ENCODE measurements at places on chromosomes 16 and 17.

DNA sequence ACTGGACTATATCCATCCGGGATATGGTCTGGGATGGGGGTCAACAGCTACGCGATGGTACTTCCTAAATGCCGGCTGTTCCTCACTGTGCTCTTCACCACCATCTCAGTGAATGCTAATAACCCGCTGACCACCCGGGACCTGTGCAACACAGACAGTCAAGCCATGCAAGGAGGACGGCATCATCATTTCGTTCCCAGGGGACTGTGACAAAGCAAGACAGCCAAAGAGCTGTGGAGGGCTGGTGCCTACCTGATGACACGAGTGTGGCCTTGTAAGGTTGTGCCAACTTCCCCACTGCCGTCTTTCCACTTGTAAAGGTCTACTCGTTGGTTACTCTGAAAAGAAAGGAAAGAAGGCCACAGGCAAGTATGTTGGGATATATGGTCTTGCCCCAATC lies 33.7 kb downstream of the WDR59 start:
- DNase-seq, result no peak

DNA sequence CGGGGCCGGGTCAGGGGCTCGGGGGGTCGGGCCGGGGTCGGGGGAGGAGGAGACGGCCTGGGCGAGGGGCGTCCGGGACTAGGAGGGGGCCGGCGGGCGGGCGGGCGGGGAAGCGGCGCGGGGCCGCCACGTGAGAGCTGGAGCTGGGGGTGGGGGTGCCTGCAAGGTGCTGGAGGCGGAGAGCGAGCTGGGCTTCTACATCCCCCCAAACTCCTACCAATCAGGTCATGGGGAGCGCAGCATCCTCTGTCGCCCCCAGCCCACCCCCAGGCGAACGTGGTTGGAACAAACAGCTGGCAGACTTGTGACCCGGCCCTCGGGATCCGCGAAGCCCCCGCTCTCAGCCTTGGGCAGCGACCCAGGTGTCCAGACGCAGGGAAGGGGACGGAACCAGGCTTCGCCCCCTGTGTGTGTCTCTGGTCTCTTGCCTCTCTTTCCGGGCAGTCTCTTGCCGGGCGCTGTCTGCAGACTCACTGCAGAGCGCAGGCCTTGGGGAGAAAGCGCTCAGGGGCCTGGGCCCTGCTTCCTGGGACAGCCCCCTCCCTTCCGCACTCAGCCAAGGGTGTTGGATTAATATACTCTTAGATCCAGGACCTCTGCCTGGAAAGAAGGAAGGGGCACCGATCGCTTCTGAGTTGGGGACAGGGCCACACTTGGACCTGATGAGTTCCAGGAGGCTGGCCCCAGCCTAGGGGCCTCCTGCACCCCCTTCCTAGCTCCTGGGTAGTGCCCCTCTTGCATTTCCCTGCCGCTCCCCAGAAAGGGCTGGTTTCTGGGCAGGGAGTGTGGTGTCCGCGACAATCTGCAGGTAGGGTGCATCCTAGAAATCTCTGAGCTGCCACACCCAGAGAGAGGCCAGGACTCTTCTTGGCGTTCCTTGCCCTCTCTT lies 722 bp downstream of the RASL10B start:
- no peak for DNase-seq

- DNase-seq, result no peak
Observed at GRCh38 chr17:35171834-35172233, 22.4 kb downstream of the SLC35G3 start.

- DNase-seq, result no peak
Observed at GRCh38 chr16:64206862-64207261, 915.0 kb downstream of the CDH11 start.

GRCh38 chr17:82334204-82334621 lies 647 bp upstream of the SECTM1 start:
- DNase-seq, result no peak

DNA sequence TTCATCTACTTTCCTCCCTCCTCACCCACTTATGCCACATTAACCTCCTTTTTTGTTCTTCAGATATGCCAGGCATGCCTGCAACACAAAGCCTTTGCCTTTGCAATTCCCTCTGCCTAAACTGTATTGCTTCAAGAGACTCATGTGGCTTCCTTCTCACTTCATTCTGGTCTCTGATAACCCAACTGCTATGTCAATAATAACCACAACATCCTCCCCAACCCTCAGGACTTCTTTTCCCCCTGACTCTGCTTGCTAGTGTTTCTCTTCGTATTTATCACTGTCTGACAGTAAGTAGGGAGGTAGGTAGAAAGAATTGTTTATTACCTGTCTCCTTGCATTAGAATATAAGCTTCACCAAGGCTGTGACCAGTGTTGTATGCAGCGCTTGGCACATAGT lies 22.4 kb downstream of the RBL2 start:
- DNase-seq, result peak; percentile 12

DNA sequence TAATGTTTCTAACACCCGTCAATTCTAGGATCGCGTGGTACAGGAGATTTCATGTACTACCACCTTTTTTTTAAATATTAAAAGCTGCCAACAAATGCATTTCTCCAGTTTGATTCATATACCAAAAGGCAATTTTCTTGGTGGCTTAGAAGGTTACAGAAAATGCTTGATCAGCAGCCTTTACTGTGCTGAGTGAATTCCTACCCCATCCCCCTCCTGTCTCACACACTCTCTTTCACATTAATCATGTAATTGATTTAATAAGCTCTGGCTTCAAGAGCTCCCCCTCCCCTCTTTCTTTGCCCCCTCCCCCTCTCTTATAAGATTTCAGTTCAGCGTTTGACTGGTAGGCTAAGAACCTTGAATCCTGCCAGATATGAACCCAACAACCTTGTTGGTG lies 110.5 kb downstream of the RBFOX1 start:
- DNase-seq, result no peak

DNA sequence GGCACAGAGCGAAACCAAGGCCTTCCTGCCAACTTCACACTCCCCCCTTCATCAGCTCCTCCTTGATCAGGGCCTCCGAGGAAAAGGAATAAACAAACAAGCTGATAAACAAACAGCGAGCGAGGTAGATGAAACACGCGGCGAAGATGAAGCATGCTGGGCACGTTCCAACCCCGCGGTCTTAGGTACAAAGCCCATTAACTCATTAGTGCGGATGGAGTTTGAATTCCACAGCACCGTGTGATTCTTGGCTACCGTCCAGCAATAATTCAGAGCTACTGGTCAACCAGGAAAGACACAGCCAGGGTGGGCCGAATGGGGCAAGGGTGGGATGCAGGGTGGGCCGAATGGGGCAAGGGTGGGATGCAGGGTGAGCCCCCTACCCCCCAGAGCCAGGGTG lies 67.3 kb downstream of the RBFOX3 start:
- no peak for DNase-seq

DNA sequence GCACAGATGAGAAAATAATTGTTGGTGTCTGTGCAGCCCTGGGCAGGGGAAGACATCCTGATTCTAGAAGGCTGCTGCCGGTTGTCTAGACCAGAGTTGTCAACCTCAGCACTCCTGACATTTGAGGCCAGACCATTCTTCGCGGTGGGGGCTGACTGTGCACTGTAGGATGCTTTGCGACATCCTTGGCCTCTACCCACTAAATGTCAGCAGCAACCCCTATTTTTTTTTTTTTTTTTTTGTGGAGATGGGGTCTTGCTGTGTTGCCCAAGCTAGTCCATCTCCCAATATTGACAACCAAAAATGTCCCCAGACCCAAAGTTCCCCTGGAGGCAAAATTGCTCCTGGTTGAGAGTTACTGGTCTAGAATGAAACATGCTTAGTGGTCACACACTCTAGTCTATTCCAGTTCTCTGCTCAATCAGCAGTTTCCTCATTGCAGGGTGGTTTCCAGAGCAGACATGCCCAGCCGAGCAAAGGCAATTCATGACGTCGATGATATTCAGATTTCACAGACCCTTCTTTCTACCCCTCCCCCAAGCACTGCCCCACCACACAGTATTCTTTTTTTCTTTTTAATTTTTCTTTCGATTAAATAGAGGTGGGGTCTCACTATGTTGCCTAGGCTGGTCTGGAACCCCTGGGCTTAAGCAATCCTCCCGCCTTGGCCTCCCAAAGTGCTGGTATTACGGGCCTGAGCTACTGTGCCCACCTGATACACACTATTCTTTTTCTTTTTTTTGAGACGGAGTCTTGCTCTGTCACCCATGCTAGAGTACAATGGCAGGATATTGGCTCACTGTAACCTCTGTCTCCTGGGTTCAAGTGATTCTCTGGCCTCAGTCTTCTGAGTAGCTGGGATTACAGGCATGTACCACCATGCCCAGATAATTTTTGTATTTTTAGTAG lies 9.0 kb downstream of the C17orf99 start:
- no peak for DNase-seq

DNA sequence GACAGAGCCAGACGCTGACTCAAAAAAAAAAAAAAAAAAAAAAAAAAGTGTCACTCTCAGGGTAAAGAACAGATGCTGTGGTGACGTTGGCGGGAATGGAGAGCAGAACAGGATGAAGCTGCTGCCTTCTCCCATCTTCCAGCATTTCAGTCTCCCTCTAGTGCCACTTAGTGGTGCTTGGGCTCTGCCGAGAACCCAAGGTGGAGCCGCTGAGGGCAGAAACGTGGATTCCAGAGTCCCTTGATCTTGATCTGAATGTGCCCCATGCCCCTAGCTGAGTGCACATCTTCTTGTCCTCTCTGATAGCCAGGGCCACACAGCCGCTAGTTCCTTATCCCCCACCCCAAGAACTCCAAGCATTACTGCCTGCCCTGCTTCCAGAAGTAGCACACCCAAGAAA lies 43.2 kb upstream of the FA2H start:
- DNase-seq, result no peak

GRCh38 chr16:12588510-12588909 lies 215.2 kb downstream of the CPPED1 start:
- no peak for DNase-seq

DNA sequence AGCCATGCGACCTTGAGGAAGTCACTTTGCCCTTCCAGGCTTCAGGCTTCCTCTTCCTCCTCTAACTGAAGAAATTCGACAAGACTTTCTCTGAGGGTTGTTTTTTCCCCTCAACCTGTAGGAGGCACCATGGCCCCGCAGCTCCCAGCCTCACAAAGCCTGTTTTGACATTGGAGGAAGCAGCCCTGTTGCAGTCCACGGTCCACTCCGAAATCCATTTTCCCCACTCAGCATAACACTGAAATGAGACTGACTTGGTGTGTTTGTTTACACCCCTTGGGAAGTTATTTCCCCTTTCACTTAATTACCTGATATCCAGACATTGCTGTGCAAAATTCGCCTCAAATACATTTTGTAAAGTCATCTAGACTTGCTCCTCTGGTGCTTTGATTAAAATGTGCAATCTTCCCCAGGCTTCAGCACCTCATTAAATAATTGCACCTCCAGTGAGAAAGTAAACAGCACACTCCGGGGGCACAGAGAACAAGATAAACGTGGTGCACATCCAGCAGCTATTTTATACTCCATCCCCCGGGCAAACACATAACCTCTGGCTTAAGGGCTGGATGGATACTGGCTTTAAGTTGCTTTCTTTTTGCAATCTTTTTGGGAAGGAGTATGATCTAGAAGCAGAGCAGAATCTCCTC lies 41.4 kb upstream of the PIRT start:
- DNase-seq, result no peak

- DNase-seq, result no peak
Observed at GRCh38 chr17:34366010-34366409, 3.0 kb upstream of the CCL1 start.

DNA sequence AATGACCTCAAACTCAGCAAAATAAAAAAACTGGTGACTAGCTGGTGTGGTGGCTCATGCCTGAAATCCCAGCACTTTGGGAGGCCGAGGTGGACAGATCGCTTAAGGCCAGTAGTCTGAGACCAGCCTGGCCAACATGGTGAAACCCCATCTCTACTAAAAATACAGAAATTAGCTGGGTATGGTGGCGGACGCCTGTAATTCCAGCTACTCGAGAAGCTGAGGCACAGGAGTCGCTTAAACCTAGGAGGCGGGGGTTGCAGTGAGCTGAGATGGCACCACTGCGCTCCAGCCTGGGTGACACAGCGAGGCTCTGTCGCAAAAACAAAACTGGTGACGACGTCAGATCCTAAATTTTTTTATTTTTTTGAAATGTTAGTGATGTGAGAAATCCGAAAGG lies 82.6 kb upstream of the TOB1 start:
- no peak for DNase-seq

DNA sequence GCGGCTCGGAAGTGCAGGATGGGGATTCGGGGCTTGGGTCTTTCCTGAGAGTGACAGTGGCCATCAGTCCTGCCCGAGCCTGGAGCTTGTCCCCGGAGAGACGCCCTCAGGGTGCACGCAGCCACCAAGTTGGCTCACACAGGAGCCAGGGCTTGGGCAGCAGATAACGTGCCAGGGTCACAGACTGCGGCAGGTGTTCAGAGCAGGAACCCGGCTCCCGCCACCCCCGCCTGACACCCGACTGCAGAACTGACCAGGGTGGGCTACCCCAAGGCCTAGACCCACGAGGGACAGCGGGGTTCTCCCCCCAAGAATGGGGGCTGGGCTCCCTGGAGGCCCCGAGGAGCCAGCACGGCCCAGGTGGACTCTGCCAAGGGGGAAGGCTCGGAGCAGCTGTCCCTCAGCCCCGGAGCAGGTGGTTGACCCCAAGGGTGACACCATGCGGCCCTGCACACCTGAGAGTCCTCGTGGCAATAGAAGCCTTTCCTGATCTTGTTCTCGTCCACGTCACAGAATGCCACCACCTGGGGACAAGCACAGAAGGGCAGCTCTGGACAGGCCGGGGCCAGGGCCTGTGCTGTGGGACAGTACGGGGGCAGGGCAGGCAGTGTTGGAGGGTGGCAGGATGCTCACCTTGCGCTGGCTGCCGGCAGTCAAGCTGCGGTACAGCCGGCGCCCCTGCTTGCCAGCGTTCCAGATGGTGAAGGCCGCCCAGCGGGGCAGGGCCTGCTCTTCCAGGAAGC lies 117.1 kb upstream of the ZNF750 start:
- no peak for DNase-seq

GRCh38 chr16:62135446-62135845 lies 99.2 kb upstream of the CDH8 start:
- DNase-seq, result no peak

DNA sequence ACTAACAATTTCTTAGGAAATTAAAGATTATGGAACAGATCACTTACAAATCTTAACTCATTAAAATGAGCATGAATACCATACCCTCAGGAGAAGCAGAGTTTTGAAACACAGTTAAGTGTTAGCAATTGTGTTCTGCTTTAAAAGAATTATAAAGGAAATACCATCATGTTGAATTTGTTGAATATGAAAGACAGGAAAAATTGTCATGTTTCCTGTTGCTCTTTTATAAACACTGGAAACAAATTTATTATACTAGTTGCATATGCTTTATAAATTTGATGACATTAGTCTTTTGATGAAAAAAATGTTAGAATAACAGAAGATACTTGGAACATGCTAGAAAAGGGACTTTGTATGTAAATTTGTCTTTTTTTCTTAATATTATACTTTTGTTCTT lies 59.7 kb downstream of the VMP1 start:
- no peak for DNase-seq

- DNase-seq, result no peak
Observed at GRCh38 chr16:14586637-14587305, 43.3 kb downstream of the PARN start.

GRCh38 chr17:45098869-45099616 lies 33.3 kb downstream of the PLCD3 start:
- peak; percentile 62 for DNase-seq

- DNase-seq, result no peak
Observed at GRCh38 chr17:67491009-67491680, 114.1 kb downstream of the PITPNC1 start.

- DNase-seq, result no peak
Observed at GRCh38 chr16:8887952-8888560, 5.9 kb downstream of the LITAFD start.

Measured in stimulated activated CD4-positive, alpha-beta T cell treated with anti-CD3 and anti-CD28 coated beads, Interleukin-4, amount 100 ng/mL, for 4 hours (primary cell).